GM18507 (cell line): ENCODE measurements at places on chromosomes 7 and 10.

- DNase-seq, result no peak
Measured at GRCh38 chr10:62637249-62638061, 167.1 kb upstream of the ADO start.

DNA sequence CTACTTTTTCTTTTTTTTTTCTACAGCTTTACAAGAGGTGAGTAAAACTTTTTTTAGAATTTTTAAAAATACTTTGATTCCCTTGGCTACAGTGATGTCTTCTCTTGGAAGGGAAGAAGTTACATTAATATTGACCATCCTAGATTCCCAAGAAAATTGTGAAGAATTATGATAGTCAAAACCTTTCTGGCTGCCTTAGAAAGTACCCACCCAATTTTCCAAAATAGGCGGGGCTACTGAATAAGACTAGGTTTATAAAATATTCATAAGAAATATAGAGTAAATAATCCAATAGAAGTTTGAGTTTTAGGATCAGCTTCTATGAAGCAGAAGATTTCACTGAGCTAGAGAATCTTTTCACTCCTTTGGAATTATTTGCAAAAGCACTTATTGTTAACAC lies 3.0 kb downstream of the COL1A2 start:
- no peak for DNase-seq

GRCh38 chr10:77513781-77514331 lies 123.8 kb downstream of the KCNMA1 start:
- DNase-seq, result no peak

DNA sequence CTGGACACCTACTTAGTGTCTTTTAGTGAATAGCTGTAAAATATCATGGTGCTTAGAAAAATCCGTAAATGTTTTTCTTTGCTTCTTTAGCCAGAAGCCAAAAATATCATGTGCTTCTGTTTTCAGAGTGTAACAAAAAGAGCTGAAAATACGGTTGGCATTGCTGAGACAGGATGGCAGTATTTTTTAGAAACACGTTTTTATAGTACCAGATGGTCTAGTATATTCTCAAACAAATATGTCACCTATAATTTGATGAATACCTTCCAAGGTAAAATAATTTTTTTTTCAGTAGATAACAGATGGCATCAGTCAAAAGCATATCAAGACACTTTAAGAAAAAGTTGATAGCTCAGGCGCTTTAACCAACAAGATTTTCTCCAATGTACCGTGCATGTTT lies 326.6 kb downstream of the PHF14 start:
- DNase-seq, result no peak

- no peak for DNase-seq
Measured at GRCh38 chr10:35007858-35008301, 82.3 kb downstream of the CUL2 start.

GRCh38 chr10:84563868-84564267 lies 235.5 kb downstream of the CCSER2 start:
- no peak for DNase-seq

DNA sequence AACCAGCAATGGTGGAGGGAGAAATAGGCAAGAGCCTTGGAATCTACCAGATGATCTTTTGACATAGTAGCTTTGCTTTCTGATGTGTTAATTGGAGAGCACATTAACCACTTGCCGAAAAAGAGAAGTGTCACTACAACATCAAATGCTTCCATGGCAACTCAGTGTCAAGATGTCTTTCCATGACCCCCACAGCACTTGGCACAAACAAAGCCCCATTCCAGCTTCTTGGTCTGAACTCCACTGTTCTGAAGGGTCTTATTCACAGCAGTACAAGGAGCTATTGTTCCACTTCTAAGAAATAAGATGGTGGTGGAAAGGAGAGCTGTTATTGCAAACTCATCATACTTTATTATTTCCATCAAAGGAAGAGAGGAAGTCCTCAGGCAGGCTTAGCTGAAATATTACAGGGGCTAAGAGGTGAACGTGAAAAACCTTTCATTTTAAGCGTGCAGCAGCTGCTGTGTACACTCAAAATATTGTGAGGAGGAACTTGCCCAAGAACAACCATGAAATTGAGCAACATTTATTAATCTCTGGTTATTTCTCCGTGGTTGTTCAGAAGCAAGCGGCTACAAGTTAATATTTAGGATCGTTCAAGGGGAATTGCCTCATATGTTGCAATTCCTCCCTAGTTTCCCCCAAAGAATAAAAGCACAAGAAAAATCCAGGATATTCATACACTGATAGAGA lies 354.8 kb upstream of the CELF2 start:
- no peak for DNase-seq

GRCh38 chr7:12481722-12482121 lies 78.1 kb upstream of the VWDE start:
- DNase-seq, result no peak

- DNase-seq, result no peak
Measured at GRCh38 chr10:113033991-113034390, 83.9 kb downstream of the TCF7L2 start.

GRCh38 chr10:2342206-2342605 lies 604.9 kb upstream of the ADARB2 start:
- no peak for DNase-seq

DNA sequence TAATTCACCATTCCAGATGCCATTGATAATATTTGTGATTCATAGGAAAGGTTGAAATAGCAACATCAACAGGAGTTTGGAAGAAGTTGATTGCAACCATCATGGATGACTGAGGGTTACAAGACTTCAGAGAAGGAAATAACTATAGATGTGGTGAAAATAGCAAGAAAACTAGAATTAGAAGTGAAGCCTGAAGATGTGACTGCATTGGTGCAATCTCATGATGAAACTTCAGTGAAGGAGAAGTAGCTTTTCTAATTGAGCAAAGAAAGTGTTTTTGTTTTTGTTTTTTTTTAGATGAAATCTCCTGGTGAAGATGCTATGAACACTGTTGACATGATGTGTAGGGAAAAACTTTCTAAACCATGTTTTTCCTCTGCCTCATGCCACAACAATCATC lies 18.7 kb upstream of the CD36 start:
- no peak for DNase-seq

DNA sequence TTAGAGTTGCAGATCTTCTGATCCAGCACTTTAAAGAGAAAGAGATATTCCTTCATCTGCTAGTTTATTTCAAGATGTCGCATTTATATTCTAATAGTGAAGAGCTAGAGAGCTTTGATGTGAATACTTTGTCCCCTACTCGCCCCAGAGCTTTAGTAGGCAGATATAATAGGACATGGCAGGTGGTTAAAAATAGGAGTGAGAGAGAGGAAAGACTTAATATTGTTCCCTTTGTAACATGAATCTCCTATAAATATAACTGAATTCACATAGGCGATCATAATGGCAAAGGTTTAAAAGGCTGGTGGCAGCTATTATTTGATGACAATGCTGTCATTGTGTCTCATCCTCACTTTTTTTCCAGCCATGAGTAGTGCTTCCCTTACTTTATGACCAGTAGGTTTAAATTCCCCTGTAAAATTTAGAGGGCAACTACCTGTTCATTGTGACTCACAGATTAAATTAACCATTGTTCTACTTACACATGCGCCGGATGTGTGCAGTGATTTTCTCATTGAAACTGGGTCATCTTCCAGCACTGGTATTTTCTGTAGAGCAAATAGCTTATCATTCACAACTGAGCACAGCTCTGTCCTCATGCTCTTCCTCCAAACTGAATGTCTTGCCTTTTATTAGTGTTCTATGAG lies 906.7 kb upstream of the CELF2 start:
- no peak for DNase-seq

DNA sequence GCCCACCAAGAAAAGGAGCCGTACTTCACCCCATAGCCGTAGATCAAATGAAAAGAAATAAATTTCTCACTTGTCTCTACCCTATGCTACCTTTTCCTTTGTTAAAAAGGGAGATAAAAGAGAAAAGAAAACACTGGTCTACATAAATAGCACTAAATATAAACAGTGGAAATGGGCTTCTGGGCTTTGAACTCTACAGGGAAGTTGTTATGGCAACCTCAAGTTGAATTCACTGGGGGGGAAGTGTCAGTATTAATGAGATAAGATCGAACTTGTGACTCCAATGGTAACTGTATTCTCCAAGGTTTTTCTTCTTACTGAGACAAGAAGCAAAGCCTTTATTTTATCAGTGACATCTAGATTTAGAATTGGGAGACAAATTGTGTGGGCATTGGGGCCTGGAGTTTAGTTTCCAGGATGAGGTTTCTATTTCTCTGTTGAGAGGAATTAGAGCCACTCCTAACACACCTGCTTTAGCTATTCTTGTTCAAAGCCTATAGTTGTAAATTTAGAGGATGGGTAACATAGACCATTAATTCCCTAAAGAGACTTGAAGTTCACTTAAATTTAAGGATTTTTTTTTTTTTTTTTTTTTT lies 604.3 kb upstream of the GALNT17 start:
- no peak for DNase-seq

- DNase-seq, result no peak
Measured at GRCh38 chr7:150434240-150434639, 16.2 kb upstream of the GIMAP8 start.

DNA sequence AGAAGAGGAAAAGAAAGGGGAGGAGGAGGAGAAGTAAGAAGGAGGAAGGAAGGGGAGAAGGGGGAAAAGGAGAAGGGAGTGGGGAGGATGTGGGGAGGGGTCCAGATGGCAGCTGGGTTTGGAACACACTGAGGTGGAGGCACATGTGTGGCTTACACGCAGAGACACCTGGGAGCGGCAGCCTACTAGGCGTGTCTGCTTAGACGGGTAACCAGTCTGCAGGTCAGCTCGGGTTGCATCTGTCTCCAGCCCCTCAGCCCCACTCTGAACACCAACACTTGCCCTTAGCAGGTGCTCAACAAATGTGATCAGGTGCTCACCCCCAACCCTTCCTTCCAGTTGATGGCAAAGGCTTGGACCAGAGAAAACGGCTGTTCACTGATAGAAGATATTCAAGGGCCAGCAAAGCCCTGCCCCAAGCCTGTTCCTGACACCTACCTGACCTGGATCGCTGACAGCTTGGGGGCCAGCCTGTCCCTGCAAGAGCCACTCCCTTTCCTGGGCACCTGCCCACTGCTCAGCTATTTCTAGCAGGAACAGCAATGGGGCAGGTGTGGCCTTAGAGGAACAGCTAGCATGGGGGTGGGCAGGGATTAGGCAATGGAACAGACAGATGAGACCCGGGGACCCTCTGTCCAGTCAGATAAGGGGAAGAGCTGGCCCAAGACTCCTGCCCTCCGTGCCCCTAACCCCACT lies 70.5 kb downstream of the SH3PXD2A start:
- no peak for DNase-seq

- no peak for DNase-seq
Measured at GRCh38 chr10:18582803-18583202, 68.6 kb downstream of the NSUN6 start.

DNA sequence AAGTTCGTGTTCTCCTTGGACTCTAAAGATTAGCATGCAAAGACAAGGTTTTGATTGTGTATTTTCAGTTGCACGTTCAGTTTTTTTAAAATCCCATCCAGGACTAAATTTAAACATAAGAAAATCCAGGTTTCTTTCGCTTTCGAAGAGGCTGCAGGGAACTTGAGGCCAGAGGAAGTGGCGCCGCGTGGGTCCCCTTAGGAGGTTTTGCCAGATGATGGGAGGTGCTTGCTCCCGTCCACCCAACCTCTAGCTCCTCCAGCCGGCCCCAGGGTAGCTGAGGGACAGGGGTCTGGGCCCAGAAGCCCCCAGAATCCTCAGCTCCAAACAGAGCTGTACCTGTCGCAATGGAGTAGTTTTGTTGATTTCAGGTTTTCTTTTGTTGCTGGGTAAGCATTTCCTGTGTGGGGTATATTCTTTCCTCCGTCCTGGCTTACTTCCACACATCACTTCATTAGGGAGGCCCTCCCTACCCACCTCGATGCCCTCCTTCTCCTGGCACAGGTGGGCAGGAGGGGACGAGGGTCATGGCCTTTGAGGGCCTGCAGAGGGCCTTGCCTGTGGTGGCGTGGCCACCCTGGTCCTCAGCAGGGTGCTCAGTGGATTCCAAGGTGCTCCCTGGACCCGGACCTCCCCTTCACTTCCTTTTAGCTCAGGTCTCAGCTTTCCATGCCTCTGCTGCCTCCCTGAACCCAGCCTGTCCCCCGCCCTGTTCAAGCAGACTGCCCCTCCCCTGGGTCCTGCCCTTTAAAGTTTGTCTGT lies 32.6 kb downstream of the LHPP start:
- DNase-seq, result no peak

DNA sequence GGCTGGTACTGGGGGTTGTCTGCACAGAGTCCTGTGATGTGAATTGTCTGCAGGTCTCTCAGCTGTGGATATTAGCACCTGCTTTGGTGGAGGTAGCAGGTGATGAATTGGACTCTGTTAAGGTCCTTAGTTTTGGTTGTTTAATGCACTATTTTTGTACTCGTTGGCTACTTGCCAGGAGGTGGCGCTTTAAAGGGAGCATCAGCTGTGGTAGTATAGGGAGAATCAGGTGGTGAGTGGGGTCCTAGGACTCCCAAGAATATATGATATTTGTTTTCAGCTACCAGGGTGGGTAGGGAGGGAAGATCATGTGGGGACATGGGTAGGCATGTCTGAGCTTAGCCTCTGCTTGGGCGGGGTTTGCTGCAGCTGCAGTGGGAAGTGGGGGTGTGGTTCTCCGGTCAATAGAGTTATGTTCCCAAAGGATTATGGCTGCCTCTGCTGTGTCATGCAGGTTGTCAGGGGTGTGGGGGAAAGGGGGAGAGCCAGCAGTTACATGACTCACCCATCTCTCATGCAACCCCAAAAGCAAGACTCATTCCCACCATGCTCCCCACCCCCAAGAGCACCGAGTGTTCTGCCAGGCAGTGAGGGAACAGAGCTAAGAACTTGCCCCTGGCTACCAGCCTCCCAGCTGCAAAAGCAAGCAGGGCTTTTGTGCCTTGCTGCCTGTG lies 53.7 kb upstream of the ZNF273 start:
- no peak for DNase-seq

DNA sequence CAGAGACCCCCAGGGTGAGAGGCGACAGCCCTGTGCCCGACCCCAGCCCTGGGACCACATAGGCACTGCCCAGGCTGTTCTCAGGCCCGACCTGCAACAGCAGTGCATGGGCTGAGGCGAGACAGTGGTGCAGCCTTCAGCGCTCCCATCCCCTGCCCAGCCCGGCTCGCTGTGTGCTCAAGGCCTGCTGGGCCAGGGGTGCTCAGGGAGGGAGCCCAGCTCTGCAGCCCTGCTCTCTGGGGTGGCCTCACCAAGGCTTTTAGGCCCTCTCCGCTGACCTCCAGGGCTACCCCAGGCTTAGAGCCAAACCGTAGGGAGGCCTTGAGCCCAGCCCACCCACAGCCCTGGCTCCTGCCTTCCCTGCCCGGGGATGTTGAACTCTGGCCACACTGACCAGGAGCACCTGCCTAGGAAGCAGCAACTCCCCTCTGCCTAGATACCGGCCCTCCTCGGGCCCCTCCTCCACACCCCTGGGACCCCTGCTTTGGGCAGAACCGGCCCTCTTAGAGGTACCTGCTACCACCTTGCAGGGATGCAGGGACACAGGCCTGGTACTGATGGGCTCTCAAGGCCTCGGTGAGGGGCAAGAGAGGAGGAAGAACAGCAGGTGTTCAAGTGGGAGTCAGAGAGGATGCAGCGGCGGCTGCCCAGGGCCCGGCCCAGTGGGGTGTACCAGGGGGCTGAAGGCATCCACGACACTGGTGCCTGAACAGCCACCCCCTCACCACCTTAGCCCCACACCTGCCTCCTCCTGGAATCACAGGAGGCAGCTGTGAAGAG lies 231.5 kb downstream of the ELFN1 start:
- no peak for DNase-seq

DNA sequence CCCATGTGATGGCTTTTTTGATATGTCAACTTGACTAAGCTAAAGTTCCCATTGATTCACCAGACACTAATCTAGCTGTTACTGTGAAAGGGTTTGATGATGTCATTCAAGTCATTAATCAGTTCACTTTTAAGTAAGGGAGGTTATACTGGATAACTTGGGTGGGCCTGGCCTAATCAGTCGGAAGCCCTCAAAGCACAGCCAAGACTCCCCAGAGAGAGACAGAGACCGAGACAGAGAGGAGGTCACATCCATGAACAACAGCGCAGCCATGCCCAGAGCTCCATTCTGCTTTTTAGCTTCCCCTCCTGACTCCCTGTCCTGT lies 103.4 kb downstream of the TRIL start:
- DNase-seq, result no peak
